ENCODE measurements at places on chromosomes 1 and 21. TPM values are rescaled to one million over a fixed set of nuclear protein-coding genes. Genes with fewer than 3 reads are reported as not detected.

DNA sequence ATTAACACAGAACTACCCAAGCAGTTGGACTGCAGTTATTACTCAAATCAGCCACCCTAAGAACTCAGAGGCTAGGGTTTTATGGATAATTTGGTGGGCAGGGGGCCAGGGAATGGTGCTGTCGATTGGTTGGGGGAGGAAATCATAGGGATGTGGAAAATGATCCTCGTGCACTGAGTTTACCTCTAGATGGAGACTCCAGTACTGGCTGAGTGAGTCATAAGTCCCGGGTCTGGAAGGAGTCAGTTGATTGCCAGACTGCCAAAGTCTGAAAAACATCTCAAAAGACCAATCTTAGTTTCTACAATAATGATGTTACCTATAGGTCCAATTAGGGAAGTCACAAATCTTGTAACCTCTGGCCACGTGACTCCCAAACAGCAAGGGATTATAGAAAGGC, 257.5 kb upstream of the PRMT6 start:
- no peaks in the 10 kb centered on the region for H3K27me3 ChIP-seq
- DNase-seq: no peak
- H3K27ac ChIP-seq: no peak overlapping the region
- no peaks in the 10 kb centered on the region for H3K36me3 ChIP-seq

GRCh38 chr1:40742363-40743061, 41.1 kb upstream of the KCNQ4 start:
- H3K4me3 ChIP-seq: no peak overlapping the region
- no peaks in the 10 kb centered on the region for H3K27me3 ChIP-seq
- DNase-seq: no peak
- H3K36me3 ChIP-seq: no peaks in the 10 kb centered on the region
- H3K27ac ChIP-seq: no peak overlapping the region
- H3K4me1 ChIP-seq: peaks cover 6% of the 10 kb centered on the region

GRCh38 chr1:159177272-159177907, 6.0 kb downstream of the CADM3 start:
- H3K36me3 ChIP-seq: no peaks in the 10 kb centered on the region
- H3K27me3 ChIP-seq: no peaks in the 10 kb centered on the region
- no peak overlapping the region for H3K27ac ChIP-seq

DNA sequence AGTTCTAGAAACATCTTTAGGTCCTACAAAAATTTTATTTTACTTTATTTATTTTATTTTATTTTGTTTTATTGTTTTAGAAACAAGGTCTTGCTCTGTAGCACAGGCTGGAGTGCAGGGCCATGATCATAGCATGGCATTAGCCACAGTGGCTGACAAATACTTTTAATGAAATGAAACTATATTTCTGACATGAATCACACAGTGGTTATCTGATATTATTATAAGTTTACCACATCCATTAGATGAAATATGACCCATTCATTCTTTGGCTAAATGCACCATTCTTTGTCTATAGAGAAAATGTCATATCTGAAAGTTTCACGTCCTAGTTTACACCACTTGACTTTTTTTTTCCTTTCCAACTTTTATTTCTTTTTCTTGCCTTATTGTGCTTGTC, 613.4 kb upstream of the ADAMTS5 start:
- no peaks in the 10 kb centered on the region for H3K36me3 ChIP-seq
- H3K4me3 ChIP-seq: no peak overlapping the region
- no peaks in the 10 kb centered on the region for H3K27me3 ChIP-seq
- no peak overlapping the region for H3K27ac ChIP-seq

GRCh38 chr21:41754479-41754891, 12.4 kb downstream of the RIPK4 start:
- DNase-seq: no peak
- no peak overlapping the region for H3K27ac ChIP-seq
- no peak overlapping the region for H3K4me3 ChIP-seq
- no peaks in the 10 kb centered on the region for H3K27me3 ChIP-seq
- no peaks in the 10 kb centered on the region for H3K4me1 ChIP-seq

IL19 gene
- total RNA-seq: not detected

ALX3 gene
- total RNA-seq: 0.31 TPM
